AG04450 (cell line): ENCODE measurements at places on chromosomes 1 and 21. TPM values are rescaled to one million over a fixed set of nuclear protein-coding genes. Genes with fewer than 3 reads are reported as not detected.

- DNase-seq = no peak
Observed at GRCh38 chr1:181583598-181583997, 100.3 kb downstream of the CACNA1E start.

- DNase-seq = no peak
Observed at GRCh38 chr1:216437603-216438002, 14.4 kb upstream of the USH2A start.

- DNase-seq = no peak
Observed at GRCh38 chr1:229058729-229059128, 212.2 kb upstream of the RAB4A start.

GRCh38 chr1:214216021-214216420, 64.9 kb upstream of the SMYD2 start:
- no peak for DNase-seq

- DNase-seq = no peak
Observed at GRCh38 chr1:33601751-33602150, 129.3 kb downstream of the ZSCAN20 start.

- DNase-seq = no peak
Observed at GRCh38 chr1:55250399-55251075, 35.4 kb upstream of the USP24 start.

DNA sequence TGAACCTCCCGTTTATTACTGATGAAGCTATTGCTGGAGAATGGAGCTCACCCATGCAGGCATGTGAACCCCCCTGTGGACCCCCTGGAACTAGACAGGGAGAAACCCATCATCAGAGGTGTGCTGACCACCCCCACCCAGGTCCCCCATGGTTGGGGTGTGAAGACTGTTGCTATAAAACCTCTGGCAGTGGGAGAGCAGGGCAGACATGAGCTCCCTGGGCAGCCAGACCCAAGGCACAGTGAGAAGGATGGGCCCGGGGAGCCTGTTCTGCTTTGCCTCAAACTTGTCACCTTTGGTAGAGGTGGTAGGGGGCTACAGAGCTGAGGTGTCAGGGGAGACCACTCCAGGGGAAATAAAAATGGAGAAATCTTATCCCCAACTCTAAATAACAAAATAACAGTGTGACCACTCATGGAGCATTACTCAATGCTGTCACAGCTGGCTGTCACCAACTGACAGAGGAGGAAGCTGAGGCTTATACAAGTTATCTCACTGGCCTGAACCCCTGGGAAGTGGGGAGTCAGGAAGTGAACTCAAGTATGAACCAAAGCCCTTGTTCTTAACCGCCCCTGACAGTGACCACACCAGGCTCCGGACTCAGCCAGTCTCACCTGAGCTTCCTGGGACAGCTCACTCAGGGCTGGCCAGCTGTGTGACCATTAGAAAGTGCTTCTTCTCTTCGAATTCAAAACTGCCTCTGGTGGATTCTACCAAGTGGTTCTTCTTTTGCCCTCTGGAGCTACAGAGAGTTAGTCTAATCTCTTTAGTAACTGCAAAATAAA, 698.8 kb downstream of the MATN1 start:
- DNase-seq = no peak

GRCh38 chr21:40947713-40948112, 100.8 kb upstream of the DSCAM start:
- no peak for DNase-seq

LRRC53 gene
- not detected in 2 replicates for polyA plus RNA-seq

- no peak for DNase-seq
Observed at GRCh38 chr1:28329395-28330153, 734 bp downstream of the MED18 start.

- no peak for DNase-seq
Observed at GRCh38 chr1:156241311-156241811, 623 bp upstream of the BGLAP start.

- no peak for DNase-seq
Observed at GRCh38 chr21:41834926-41835663, 44.0 kb downstream of the PRDM15 start.

FNBP1L gene
- 17.9 and 24.1 TPM in 2 replicates for polyA plus RNA-seq

DNA sequence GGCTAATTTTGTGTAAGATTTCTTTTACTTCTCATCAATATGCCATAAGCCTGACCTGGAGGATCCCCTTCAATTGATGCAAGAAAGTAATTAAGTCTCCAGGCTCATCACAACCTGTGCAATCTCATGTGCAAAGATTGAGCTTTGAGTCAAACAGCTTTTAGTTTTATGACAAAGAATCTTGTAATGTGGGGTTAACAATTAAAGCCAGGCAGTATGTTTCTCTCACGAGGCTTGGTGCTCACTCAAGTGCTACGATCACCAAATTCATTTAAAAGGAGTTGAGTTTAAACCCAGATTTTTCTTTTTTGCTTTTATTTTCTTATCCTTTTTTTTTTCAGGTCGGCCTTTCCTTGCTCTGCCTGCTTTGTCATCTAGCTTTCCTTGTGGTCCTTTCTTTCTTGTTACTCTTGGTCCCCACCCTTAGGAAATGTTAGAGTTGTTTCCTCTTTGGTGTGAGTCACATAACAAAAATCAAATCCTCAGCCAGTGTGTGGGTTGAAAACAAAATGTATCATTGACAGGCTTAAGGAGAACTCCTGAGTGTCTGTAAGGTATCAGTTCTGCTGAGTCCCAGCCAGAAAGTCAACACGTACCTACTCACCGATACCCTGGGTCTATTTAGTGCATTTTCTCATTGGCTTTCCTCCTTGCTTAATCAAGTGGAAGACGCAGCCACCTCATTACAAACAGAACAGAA, 1037.2 kb downstream of the ADGRL2 start:
- no peak for DNase-seq

DNA sequence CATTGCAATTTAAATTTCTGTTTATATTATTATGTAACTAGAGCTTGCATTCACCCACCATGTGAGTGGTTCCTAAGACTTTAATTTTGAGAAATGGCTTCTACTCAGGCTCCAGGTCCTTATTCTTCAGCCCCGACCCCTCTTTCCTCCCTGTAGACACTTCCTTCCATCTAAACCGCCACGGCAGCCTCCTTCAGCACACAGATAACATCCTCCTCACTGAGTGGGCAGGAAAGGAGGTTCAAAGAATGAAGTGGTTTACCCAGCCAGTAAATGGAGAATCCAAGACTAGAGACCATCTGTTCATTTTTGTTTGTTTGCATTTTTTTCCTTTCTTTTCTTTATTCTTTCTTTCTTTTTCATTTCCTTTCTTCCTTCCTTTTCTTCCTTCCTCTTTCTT, 37.1 kb upstream of the SOD1 start:
- DNase-seq = no peak

DNA sequence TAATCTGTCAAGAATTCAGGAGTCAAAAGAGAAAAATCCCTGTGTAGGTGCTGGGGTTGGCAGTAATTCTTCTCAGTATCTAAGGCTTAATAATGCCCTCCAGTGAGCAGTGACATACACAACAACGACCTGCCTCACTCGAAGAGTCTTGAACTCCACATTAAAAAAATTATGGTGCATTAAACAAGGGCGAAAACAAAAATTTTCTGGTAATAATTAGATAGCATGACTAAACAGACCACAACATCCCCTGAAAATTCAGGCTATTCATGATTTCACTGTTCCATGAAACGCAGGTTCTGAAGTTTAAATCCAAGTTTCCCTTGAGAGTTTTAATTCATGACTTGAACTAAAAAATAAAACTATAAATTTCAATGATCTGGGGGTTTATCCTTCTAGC, 5.1 kb downstream of the SRSF4 start:
- no peak for DNase-seq

DNA sequence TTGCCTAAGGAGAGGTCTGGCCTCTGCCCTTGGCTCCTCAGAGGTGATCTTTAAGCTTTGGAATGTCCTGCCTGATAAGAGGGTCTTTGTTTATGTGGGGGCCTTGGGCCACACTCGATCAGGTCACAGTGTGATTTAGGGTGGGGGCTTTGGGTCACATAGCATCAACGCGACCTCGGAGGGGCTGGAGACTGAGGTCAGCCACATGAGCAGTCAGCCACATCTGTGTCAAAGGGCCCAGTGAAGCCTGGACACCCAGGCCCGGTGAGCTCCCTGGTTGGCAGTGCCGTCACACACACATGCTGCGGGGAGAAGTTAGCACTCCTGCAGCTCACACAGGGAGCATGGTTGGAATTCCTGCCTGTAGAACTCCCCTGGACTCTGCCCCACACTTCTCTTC, 345.0 kb downstream of the NPHP4 start:
- no peak for DNase-seq

GRCh38 chr1:115647047-115647446, 5.3 kb downstream of the VANGL1 start:
- no peak for DNase-seq

BNIPL gene
- polyA plus RNA-seq = 0.09 and 0.16 TPM in 2 replicates

DNA sequence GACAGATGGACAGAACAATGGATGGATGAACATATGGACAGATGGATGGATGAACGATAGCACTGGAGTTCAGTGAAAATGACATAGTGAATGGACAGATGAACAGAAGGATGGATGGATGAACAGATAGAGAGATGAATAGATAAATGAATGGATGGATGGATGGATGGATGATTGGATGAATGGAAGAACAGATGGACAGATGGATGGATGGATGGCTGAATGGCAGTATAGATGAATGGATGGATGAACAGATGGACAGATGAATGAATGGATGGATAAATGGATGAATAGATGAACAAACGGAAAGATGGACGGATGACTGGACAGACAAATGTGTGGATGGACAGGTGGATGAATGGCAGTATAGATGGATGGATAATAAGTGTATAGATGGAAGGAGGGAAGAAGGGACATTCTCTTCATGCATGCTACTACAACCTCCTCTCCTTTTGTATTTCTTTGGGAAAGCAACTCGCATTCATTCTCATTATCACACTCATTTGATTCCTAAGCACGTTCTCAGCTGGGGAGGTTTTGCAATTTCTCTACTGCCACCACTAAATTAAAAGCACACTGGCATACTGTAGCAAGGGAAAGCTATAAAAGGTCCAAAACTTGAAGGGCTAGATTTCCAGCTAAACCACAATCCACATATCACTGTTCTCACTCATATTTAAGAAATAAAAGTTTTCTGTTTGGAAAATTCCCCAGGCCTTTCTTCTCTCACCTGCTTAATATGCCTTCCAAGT, 34.1 kb downstream of the SUSD4 start:
- no peak for DNase-seq

DNA sequence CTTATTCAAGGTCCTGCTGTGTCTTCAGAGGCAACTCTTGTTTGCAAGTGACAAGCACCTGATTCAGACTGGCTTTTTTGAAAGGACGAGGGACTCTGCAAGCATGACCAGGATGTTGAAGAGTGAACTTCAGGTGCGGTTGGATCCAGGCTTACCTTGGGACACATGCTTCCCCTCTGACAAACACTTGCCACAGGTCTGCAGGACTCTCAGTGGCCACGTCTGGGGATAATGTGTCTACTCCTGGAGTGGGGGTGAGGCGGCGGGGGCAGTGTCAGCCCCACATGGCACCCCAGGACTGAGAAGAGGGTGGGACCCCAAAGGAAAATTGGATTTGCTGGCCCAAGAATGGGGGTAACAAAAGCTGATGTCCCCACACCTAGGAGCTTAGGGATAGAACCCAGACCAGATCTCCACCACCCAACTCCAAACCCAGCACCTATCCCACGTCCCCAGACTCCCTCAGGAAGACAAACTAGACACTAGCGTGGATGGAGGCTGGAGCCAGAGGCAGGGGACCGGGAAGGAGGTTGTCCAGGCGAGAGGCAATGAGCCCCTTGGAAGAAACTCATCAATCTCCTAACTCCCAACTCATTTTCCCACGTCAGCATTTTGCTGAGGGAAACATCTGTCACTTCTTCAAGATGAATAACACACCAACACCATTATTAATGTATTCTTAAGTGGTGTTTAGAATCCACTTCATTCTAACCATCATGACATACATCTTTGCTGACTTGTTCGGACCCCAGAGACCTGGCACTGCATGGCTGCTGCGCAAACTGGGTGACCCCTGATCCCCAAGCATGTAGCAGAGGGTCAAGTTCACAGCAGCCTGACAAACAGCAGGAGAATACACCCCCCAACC, 32.0 kb upstream of the LAPTM5 start:
- no peak for DNase-seq

DNA sequence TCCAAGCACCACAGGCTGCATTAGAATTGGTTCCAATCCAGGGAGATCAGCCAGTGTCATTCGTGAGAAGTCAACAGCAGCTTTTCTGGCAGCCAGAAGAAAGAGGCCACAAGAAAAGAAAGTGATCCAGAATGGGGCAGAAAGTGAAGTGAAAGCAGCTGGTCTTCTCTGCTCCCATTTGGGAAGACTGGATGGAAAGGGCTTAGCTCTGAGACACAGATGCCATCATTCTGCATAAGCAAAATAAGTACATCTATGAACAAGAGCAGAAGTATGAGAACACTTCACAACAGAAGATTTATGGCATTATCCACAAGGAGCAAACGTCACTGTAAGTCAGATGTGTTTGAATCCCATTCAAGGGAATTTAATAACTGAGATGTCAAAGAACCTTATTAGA, 326.5 kb upstream of the ESRRG start:
- DNase-seq = no peak

DNA sequence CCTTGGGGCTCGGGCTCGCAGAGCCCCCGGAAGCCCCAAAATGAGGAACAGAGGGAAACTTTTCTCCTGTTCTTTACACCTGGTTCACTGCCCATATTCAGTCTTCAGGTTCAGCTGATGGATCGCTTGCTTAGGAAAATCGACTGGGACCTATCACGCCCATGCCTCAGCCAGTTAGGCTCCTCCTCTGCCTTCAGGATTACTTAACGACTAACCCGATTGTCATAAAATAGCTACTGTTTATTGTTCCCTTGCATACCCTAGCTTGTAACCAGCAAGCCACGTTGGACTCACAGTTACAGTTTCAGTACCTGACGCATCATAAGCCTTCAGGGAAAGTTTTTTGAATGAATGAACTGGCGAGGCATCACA, 692 bp downstream of the TARDBP start:
- no peak for DNase-seq

CDC42SE1 gene
- polyA plus RNA-seq = 66.3 and 70.3 TPM in 2 replicates

GRCh38 chr1:68454534-68454933, 4.8 kb upstream of the RPE65 start:
- DNase-seq = no peak

AMY1C gene
- not detected in 2 replicates for polyA plus RNA-seq

- no peak for DNase-seq
Observed at GRCh38 chr1:9128520-9129265, at the start of gene GPR157. GPR157 (minus strand) TSS chr1:9129102; CDS start chr1:9129027, 75 bp downstream.

LCE2C gene
- not detected in 2 replicates for polyA plus RNA-seq

- DNase-seq = peak; percentile 87
Observed at GRCh38 chr21:35189077-35189863, 140.2 kb upstream of the RUNX1 start.

ADCY10 gene
- polyA plus RNA-seq = 0.01 and 0.11 TPM in 2 replicates

SPRR1B gene
- not detected in 2 replicates for polyA plus RNA-seq

- DNase-seq = no peak
Observed at GRCh38 chr1:16888860-16889816, 6.6 kb upstream of the RNU1-2 start.

GRCh38 chr1:205500240-205501233, 3.9 kb upstream of the CDK18 start:
- no peak for DNase-seq

RBM34 gene
- polyA plus RNA-seq = 32.3 and 47.0 TPM in 2 replicates

KRTAP19-3 gene
- not detected in 2 replicates for polyA plus RNA-seq

DNA sequence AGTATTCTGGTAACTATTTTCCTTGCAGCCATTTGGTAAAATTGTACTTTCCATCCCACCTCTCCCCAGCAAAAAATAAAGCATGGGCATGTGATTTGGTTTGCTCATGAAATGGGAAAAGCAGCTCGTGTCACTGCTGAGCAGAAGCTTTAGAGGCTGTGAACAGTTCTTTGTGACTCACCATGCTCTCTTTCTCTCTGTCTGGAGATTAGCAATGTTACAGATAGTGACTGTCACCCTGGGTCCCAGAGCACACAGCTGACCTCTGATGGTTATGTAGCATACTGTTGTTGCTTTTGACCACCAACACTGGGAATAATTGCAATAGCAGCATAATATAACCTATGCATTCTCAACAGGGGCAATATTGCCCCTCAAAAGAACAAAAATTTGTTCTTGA, 70.6 kb downstream of the RGS2 start:
- DNase-seq = no peak
